ENCODE measurements at places on chromosomes 3 and 15. TPM values are rescaled to one million over a fixed set of nuclear protein-coding genes. Genes with fewer than 3 reads are reported as not detected.

Gene KLHDC8B
- 12.5 TPM for total RNA-seq

- DNase-seq = peak; percentile 49
These were observed 37.3 kb upstream of the RFTN1 start for GRCh38 chr3:16550676-16551341.

DNA sequence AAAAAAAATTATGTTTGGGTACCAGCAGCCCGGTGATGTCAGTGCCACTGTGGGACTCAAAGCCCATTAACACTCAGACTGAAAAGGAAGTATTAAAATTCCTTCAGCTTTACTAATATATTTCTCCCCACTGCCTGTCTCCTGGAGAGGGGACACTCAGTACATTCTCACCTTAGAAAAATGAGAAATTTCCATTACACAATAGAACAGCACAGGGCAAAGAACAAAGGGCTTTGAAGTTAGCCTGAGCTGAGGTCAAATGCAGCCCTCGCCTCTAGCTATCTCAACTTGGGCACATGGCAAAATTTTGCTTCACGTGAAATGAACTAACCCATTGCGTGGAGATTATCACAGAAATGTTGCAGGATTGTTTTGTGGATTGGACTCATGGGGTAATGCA is 80.8 kb downstream of the RARB start:
- no peak for DNase-seq

GRCh38 chr3:138349926-138350665 is 1.7 kb downstream of the MRAS start:
- DNase-seq = no peak

- no peak for DNase-seq
These were observed 49.9 kb downstream of the RPLP1 start for GRCh38 chr15:69502470-69503045.

Gene SERINC4
- not detected for total RNA-seq

DNA sequence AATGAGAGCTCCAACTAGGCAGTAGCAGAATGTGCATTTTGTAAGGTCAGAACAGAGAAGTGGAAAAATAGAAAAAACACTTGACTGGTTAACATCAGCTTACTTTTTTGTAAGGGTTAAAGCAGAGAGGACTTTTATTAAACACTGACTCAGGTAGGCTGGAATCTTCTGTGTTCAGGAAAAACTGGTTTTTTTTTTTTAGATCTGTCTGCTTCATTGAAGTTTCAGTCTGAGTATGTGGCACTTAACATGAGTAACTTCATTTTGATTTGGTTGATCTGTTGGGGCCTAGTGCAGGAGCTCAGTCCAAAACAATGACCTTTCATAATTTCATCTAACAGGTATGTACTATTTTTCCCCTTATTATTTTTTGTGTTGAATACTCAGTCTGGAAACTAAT is 141.1 kb downstream of the DOCK3 start:
- no peak for DNase-seq

Gene TEX55
- not detected for total RNA-seq

DNA sequence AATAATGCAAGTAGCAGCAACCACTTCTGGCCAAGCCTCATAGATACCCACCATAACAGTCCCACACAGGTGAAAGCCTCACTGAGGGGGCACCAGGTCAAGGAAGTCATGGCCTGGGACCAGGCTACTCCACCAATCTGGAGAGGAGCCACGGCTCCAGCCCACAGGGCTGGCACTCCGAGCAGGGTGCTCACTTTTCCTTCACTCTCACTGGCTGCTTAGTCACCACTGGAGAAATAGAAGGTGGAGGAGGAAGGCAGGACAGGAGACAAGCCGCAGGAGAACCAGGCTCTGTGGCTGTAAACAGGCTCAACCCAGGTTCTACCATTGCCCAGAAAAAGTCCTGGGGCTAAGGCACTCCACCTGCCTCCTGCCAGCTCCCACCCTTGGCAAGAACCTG is 1.2 kb downstream of the USP19 start:
- DNase-seq = no peak

GRCh38 chr3:128468285-128468790 is 1.6 kb upstream of the DNAJB8 start:
- no peak for DNase-seq

DNA sequence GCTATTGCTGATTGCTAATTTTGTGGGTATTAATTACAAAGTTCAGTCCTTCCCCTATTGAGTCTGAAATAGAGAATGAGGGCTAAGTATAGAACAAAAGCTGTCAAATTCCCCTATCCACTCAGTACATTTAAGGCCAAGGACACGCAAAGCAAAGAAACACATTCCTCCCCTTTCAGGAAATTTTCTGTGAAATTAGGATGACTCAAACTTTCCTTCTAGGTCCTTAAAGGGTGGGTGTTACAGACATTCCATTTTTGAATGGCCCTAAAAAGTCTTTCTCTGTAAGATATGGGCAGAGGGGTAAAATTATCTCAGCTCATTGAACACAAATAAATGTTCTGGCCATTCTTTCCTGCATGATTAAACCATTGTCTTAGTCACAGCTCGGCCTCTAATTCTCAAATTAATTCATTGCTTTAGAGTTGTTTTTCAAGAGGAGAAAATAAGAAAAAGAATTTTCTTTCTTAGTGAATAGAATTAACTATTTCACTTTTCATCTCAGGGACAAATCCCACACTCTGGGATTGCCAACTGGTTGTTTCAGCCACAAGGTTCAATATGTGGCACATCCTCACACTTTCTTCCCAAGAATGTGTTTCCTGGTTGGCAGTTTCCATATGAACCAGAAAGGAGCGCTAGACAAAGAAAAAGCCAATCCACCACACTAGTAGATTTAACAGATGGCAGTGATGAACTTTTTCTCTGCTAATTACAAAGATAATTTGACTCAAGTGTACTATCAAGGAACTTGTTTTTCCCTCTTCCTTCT is 424.1 kb downstream of the ZNF385D start:
- DNase-seq = no peak

DNA sequence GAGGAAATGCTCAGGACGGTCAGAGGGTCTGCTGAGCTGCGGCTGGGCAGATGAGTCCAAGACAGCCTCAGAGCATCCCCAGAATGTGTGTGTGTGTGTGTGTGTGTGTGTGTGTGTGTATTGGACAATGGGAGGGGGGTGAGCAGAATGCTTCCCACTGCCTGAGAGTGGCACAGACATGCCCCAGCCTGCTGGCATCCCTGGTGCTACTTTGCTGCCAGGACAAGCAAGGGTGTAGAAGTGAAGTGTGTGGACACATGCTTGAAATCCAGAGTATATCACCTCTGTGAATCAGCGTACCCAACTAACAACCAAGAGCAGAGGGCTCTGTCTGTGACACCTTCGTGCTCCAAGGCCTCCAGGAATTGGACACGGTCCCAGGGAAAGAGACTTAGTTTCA is 76.3 kb downstream of the SLC9A9 start:
- no peak for DNase-seq

Gene FOXB1
- not detected for total RNA-seq

Gene ARHGAP11A
- total RNA-seq = 6.4 TPM

- no peak for DNase-seq
These were observed 12.1 kb downstream of the CHRNA7 start for GRCh38 chr15:32042269-32042972.

- DNase-seq = no peak
These were observed 8.1 kb downstream of the NKTR start for GRCh38 chr3:42608581-42608980.
